ENCODE measurements at places on chromosomes 7 and 10.

- DNase-seq, result no peak
Measured at GRCh38 chr10:117424171-117424570, 48.9 kb upstream of the PDZD8 start.

DNA sequence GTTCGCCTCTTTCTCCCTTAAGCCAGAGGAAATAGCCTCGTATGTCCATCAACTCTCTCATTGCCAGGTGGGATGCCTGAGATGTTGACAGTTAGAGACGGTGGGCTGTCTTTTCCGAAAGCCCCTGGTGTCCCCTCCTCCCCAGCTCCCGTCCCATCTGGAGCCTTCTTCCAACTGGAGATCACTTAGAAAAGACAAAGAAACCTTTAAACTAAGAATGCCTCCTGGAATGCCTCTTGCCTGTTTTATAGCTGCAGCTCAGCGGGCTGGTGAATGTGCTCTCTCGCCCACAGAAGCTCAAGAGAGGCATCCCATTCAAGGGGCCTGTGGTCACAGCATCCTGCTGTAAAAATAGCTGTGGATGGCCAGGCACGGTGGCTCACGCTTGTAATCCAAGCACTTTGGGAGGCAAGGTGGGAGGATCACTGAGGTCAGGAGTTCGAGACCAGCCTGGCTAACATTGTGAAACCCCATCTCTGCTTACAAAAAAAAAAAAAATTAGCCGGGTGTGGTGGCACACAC lies 5.2 kb upstream of the MYL10 start:
- DNase-seq, result no peak

- DNase-seq, result no peak
Measured at GRCh38 chr10:55852900-55853299, 508.2 kb downstream of the ZWINT start.

- DNase-seq, result no peak
Measured at GRCh38 chr10:23543691-23544380, 105.0 kb downstream of the OTUD1 start.

- DNase-seq, result no peak
Measured at GRCh38 chr10:122485670-122486069, 24.3 kb downstream of the HTRA1 start.

- no peak for DNase-seq
Measured at GRCh38 chr10:97651773-97652172, 11.3 kb downstream of the PI4K2A start.

DNA sequence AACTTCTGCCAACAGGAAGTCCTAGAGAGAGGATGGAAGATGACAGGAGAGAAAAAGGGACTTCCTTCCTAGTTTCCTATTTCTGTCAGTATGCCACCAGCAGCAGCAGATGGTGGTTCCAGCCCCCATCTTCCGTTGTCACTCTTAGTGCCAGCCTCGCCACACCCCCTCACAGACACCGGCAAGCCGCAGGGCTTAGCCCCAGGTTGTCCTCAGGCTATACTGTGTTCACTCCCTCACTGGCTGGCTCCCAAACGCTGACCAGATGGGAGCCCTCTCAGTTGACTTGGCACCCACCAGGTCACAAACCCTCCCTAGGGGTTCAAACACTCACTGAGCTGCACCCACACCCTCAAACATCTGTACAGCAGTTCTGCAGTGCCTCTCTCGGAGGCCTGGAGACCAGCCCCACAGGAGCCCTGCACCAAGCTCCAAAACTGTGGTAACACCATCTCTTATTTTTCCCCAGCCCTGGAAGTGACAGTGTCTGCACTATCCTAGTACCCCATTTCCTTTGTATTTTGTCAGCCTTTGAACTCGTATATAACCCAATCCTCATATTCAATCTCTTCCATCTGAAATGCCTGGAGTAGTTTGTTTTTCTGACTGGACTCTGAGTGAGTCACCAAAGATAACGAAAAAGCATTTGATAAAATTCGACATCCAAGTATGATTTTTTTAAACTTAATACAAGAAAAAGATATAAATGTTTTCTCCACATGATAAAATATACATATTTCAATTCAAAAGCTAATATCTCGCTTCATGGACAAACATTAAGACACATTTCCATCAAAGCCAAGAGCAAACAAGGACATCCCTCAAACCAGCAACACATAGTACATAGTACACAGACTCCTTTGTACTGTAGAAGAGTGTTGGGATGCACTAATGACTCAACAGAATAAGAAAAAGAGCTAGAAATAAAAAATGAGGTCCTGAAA lies 34.5 kb downstream of the SMURF1 start:
- DNase-seq, result no peak

- DNase-seq, result no peak
Measured at GRCh38 chr10:43053825-43054224, 23.0 kb upstream of the RET start.

DNA sequence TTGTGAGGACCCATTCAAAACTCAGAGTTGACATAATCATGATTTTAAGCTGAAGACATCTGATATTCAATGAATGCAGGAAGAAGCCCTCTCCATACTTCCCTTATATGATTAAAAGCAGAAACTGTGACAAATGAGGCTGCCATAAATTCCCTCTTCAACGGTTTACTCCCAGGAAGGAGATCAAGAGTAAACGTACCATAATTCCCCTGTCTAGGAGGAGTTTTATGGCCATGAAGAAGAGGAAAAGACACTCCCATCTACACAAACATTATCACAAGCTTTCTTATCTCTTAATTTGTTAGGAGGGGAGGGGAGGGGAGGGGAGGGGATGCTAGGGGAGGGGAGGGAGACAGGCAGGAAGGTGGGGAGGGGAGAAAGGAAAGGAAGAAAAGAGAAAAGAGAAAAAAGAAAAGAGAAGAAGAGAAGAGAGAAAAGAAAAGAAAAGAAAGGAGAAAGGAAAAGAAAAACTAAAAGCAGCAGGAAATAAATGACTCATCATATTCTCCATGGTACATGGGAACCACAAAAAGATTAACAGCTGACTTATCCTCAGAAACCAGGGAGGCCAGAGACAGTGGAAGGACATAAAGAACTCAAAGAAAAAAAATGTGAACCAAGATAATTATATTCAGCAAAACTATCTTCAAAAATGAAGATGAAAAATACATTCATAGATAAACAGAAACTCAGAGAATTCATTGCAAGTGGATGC lies 121.6 kb downstream of the ALOX5 start:
- no peak for DNase-seq

- no peak for DNase-seq
Measured at GRCh38 chr7:5567790-5568189, 144.2 kb upstream of the TNRC18 start.

- DNase-seq, result no peak
Measured at GRCh38 chr7:101736084-101736483, 81.3 kb upstream of the CUX1 start.

- DNase-seq, result no peak
Measured at GRCh38 chr10:49373361-49373760, 22.5 kb downstream of the DRGX start.

DNA sequence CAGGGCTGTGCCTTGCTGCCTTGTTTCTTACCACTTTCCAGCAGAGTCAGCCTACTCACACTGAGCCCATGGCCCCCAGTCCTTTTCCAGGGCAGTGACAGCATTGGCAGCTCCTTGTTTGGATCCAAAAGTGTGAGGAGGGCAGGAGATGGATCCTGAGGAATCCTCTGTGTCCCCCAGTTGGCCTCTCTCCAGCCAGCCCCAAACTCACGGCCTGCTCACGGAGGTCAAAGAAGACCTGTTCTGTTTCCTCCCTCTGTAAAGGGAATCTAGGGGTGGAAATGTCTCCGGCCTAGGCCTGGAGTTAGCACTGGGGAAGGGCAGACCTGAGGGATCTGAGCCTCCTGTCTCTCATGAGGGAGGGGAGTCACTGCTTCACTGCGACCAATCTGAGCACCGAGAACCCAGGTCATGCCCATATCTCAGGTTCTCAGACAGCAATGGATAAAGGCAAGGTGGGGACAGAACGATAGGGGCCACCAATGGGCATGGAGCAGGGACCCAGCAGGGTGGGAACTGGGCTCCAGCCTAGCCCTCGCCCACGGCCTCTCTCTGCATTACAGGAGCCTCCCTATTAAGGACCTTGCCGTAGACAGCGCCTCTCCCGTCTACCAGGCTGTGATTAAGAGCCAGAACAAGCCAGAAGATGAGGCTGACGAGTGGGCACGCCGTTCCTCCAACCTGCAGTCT lies 23.2 kb downstream of the LDB3 start:
- DNase-seq, result no peak

DNA sequence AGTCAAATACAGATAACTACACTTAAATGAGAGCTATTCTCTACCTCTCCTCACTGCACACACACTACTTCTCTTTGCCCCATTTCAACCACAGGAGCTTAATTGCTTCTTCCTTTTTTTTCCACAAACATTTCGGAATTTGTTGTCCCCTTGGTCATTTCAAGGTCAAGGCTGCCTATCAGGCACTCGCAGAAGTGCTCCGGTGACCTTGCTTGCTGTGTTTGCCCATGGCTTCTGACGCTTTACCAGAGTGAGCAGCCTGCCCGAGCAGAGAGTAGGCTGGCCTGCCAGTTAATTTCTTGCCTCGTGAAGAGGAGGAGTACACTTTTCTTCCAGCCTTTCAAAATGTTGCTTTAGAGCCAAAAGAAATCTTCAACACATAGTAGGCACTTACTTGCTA lies 297.1 kb upstream of the LRGUK start:
- DNase-seq, result peak; percentile 22

DNA sequence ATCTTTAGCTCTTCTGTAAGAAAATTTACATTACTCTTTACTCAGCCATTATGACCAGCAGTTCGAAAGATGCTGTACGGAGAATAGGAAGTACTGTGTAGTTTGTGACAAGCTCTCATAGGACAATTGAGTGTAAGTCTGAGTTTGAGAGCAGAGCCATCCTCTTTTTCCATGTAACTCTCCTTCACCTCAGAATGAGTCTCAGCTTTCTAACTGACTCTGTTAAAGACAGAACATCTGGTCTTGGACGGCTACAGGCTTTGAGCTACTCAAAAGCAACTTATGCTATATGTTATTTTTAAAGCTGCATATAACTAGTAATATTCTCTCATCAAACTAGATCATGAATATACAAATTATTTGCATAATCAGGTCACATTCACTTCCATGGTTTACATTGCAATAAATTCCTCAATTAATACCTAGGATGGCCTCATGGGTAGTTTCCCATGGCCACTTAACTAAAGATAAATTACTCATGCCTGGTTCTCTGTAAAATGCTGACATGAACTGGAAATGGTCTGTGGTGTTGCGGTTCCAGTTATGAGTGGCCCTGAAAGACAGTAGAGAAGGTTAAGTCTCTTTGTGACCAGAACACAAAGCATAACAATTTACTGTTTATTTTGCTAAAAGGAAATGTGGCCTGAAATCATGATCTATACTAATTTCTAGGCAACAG lies 358.7 kb downstream of the PHF14 start:
- no peak for DNase-seq

- DNase-seq, result no peak
Measured at GRCh38 chr10:92323079-92323478, 32.1 kb downstream of the MARCHF5 start.

- peak; percentile 39 for DNase-seq
Measured at GRCh38 chr10:1058017-1058416, 1.8 kb downstream of the WDR37 start.

DNA sequence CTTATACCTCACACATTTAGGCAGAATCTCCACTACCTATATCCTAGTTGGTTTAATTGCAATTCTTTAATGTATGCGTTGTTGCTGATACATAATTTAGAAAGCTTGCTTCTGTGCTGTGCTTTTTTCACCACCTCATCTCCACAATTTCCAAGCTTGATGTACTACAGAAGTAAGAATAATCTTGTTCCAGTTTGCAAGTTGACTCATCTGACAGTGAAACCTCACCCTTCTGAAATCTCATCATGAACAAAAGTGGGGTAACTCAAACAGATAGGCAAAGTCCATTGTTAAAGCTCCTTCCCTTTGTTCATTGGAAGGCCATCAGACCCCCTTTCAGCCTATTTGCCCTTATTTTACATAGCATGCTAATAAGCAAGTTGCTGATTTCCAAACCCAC lies 13.6 kb downstream of the EIF4EBP2 start:
- DNase-seq, result no peak

GRCh38 chr10:119782981-119783664 lies 57.3 kb downstream of the INPP5F start:
- DNase-seq, result no peak

DNA sequence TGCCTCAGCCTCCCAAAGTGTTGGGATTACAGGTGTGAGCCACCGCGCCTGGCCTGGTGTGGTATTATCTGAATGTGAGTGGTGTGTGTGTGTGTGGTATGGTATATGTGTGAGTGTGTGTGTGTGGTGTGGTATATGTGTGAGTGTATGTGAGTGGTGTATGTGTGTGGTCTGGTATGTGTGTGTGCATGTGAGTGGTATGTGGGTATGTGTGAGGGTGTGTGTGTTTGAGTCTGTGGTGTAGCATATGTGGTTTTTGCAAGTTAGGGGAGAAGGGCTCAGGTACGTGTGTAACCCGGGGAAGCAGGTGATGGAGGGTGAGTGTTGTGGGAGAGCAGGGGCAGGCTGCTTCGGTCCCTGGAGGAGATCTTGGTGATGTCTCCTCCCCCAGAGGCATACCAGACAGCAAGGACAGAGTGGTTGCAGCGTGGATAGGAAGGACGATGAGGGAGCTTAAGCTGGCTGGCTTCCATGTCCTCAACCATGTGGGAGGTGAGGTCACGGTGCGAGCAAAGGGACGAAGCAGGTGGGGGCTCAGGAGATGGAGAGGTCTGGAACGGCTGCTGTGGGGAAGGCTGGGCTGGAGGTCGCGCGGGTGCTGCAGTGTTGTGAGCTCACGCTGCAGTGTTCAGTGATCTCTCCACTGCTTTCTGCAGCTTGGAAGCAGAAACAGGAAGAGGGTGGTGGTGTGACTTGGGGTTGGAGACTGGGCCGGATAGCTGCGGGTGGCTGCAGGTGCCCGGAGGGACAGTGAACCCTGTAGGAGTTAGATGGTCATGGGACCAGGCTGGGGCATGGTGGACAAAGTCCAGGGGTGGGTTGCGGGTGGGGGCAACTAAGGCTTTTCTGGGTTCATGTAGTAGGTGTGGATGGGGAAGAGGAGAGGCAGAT lies 5.0 kb downstream of the ZYX start:
- DNase-seq, result no peak
